Psoas muscle (tissue), 8 donors: ENCODE measurements at places on chromosomes 6 and 20. TPM values are rescaled to one million over a fixed set of nuclear protein-coding genes. Genes with fewer than 3 reads are reported as not detected.

The NOTCH4 gene
- polyA plus RNA-seq, result 9.7 TPM

The COL11A2 gene
- 0.61 TPM for polyA plus RNA-seq

The ECT2L gene
- not detected for polyA plus RNA-seq

The MLN gene
- polyA plus RNA-seq, result not detected

The ARHGAP18 gene
- 6.0 TPM for polyA plus RNA-seq

The FBXL4 gene
- polyA plus RNA-seq, result 3.4 TPM

The SLC17A3 gene
- not detected for polyA plus RNA-seq

The HS3ST5 gene
- polyA plus RNA-seq, result 0.21 TPM

The FAM83D gene
- polyA plus RNA-seq, result not detected

The CST1 gene
- not detected for polyA plus RNA-seq

The DEFB132 gene
- not detected for polyA plus RNA-seq

The USP49 gene
- polyA plus RNA-seq, result 0.38 TPM

The FAM209B gene
- polyA plus RNA-seq, result 0.14 TPM

The FKBP1A gene
- polyA plus RNA-seq, result 141 TPM

The BFSP1 gene
- 0.17 TPM for polyA plus RNA-seq

The FNDC1 gene
- 0.06 TPM for polyA plus RNA-seq

The METTL24 gene
- polyA plus RNA-seq, result not detected

The ACSS1 gene
- 12.2 TPM for polyA plus RNA-seq

The PPIL6 gene
- 3.9 TPM for polyA plus RNA-seq

The WFDC2 gene
- not detected for polyA plus RNA-seq

The TCP11 gene
- polyA plus RNA-seq, result 0.08 TPM

The ANGPT4 gene
- 0.14 TPM for polyA plus RNA-seq

The GUCA1A gene
- not detected for polyA plus RNA-seq

The OR2H2 gene
- not detected for polyA plus RNA-seq

The EPHA7 gene
- 0.01 TPM for polyA plus RNA-seq

The ABT1 gene
- 10.3 TPM for polyA plus RNA-seq

The HRH3 gene
- 0.03 TPM for polyA plus RNA-seq

The HLA-G gene
- not detected for polyA plus RNA-seq

The GMPR gene
- polyA plus RNA-seq, result 235 TPM

The SLC52A3 gene
- 0.62 TPM for polyA plus RNA-seq

The FAM217A gene
- not detected for polyA plus RNA-seq

The DDX43 gene
- 0.10 TPM for polyA plus RNA-seq

The RAB5IF gene
- 337 TPM for polyA plus RNA-seq

The TBC1D22B gene
- polyA plus RNA-seq, result 4.3 TPM

The SAMD3 gene
- not detected for polyA plus RNA-seq

The CGA gene
- 0.03 TPM for polyA plus RNA-seq

The HUS1B gene
- not detected for polyA plus RNA-seq

The REM1 gene
- 0.93 TPM for polyA plus RNA-seq
